Right kidney (tissue), 9 donors: ENCODE measurements at places on chromosomes 4 and X.

DNA sequence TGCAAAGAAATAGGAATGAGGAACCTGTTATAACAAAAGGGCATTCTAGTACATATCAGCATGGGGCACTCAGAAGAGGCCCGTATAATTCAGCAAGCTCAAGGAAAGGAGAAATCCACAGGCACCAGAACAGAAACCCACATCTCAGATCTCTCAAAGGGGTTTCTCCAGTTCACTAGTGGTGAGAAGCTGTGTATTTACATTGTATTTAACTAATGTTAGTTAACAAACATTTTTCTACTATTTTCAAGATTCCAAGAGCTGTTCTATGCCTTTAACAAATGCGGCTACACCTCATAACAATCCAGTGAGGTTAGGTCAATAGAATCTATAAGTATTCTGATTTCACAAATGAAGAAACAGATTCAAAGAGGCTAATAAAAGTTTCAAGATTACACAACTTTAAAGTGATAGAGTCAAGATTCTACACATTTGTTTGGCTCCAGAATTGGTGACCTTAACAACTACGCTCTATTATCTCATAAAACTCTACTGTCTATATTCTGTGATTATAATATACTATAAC lies 77.3 kb downstream of the CXXC4 start:
- no peak for DNase-seq

DNA sequence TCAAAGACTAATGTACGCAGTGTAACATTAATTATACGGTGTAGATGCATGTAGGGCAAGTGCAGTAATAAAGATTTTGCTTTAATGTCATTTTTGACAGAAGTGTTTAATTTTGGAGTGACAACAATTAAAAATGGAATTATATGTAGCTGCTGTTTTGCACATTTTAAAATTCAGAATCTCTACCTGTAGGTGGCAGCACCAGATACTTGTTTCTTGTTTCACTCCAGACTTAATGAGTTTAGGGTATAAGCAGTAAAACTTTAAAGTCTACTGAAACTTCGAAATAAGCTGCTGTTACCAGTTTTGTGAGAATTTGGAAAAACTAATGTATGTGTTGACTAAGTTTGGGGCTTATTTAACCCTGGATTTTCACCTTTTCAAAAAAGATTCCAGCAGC lies 144.9 kb downstream of the POLA1 start:
- no peak for DNase-seq

DNA sequence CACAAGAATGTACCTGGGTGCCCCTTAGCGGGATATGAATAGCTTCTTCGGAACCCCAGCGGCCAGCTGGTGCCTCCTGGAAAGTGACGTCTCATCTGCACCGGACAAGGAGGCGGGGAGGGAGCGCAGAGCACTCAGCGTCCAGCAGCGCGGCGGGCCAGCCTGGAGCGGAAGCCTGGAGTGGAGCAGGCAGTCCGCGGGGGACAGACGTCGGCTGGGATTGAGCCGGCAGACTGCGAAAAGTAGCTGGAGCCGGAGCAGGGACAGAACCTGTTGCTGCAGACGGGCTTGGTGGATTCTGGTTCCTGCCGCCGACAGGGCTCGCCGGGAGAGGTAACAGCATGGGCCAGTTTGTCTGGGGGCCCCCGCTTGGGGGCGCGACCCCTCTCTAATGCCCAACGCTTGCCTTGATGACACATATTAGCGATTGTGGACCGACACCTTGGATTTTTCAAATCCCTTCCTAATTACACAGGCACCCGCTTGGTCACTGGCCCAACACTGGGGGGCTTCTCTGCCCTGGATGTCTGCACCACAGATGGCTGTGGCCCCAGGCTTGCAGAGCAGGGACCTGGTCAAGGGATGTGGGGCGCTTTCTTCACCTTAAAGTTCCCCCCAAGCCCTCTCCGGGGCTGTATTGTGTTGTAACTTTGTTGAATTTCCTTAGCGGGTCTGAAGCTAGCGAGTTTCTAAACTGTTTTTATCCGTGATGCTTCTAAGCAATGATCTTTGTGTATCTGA lies at the start of gene NPFFR2:
TSS of gene NPFFR2 (plus strand) at position 133 of the 741 bp plus-strand sequence. CDS start 96,592 bp downstream, outside the sequence.
- DNase-seq, result peak; percentile 52

DNA sequence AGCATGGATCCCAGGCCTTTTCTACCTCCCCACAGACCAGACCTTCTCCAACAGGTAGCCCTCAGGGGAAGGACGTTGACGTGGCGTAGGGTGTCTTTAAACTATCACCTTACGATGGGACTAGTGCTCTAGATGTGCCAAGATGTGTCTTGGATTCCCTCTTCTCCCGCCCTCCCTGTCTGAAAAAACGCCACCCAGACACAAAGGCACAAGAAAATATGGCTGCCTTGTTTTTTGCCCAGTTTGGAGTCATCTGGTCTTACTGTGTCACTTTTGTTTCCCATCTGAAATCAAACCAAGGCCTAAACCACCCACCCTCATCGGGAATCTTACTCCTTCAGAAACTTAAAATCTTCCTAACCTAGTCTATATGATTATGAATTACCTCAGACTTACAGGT lies 235.4 kb downstream of the OR13H1 start:
- DNase-seq, result no peak

- no peak for DNase-seq
These were observed 30.7 kb downstream of the TSPAN5 start for GRCh38 chr4:98627531-98628257.

DNA sequence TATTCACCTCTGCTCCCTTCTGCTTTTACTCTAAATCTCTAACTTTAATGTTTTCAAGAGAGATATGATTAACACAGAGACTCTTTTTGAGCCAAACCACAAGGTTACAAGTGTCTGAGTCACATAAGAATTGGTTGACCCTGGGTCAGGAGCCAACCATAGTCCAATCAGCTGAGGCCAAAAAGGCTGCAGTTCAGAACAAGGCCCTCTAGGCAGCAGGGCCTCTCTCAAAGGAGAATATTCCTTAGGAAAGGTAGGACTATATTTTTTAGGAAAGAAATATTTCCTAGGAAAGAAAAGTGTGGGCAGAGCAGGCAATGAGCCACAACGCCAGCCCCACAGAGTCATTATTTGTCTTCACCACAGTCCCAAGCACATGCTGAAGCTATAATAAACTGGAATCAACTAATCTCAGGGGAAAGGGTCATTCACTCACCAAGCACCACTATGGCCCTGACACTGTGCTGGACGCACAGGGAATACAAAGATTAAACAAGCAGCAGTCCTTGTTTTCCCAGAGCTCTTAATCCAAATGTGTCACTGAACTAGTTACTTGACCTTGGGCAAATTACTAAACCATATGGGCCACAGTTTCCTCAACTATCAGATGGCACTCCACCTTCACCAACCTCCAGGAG lies 2.2 kb downstream of the ATP8A1 start:
- DNase-seq, result no peak

- DNase-seq, result no peak
These were observed 10.9 kb upstream of the NALF2 start for GRCh38 chrX:69493193-69493592.

DNA sequence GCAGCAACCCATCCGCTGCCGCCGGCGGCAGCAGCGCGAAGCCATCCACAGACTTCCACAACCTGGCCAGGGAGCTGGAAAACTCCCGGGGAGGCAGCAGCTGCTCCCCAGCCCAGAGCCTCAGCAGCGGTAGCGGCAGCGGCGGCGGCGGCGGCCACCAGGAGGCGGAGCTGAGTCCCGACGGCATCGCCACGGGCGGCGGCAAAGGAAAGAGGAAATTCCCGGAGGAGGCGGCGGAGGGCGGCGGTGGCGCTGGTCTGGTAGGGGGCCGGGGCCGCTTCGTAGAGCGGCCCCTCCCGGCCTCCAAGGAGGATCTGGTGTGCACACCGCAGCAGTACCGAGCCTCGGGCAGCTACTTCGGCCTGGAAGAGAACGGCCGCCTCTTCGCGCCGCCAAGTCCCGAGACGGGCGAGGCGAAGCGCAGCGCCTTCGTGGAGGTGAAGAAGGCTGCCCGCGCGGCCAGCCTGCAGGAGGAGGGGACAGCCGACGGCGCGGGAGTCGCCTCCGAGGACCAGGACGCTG lies 4.9 kb downstream of the PRDM8 start:
- DNase-seq, result peak; percentile 91

DNA sequence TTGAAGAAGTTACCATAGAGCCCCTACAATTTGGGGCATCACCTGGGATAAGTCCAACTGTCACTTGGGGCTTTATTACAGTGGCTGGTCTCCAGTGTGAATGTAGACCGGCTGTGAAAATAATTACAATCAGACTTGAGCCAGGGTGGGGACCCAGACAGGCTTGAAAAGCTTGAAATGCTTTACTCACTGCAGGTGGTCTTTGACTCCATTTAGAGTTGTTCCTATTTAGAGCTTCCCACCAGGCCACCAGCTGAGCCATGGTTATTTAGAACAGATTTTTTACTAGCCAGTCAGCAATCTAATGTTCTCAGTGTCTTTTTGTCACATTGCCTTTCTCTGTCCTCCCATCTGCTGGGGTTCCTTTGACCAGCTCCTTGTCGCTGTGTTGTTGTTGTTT lies 5.7 kb downstream of the ARHGAP10 start:
- DNase-seq, result no peak

DNA sequence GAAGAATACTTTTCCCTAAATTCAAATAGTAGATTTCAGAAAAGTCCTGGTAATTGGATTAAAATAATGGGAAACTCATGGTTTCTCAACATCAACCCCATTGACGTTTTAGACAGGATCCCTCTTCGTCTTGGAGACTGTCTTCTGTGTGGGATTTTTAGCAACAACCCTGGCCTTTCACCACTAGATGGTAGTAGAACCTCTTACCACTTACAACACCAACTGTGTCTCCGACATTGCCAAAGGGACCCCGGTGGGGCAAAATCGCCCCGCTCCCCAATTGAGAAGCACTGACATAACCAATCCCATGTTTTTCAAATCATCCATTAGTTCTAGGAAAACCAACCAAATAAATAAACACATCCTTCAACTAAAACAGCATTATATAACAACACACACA lies 16.9 kb upstream of the ANOS1 start:
- no peak for DNase-seq

DNA sequence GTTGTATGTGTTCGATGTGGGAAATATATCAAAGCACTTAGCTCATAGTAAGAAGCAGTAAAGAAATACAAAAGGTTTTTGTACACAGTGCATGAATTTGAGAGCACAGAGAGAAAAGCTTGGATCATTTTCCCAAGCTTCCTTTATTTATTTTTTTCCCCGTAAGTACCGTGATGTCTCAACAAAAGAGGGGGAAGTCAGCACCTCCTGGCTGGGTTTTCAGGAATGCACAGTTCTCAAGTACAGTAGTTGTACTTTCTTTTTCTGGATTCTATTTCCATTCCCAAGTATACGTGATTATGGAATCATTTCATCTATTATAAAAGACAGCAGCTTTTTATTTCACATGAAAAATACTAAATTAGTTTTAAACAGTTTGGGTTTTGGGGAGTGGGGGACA lies 171.5 kb upstream of the EDNRA start:
- DNase-seq, result no peak

DNA sequence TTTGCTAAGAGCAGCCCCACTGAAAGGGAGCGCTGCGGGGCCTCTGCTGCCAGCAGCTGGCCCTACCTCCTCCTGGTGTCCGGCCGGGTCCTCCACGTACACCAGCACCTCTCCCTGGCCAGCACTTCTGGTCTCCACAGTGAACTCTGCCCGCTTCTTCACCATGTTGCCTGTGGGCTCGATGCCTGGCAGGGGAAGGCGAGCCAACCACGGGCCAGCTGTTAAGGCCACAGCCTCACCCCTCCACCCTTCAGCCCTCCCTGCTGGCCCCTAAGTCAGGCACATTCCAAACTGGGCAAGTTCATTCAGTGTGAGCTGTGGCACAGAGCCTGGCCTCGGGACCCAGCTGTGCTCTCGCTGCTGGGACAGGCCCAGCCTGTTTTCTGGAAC lies 7.8 kb downstream of the FLNA start:
- no peak for DNase-seq

DNA sequence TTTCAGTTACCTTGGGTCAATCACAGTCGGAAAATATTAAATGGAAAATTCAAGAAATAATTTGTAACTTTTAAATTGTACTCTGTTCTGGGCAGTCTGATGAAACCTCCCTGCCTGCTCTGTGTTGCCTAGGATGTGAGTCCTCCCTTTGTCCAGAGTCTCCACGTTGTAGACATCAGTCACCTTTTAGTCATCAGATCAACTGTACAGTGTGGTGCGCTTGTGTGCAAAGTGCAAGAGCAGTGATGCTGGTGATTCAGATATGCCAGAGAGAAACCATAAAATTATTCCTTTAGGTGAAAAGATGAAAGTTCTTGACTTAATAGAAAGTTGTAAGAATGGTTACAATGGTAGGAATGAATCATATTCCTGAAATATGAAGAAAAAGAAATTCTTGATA lies 1.4 kb downstream of the SPATA4 start:
- DNase-seq, result no peak

DNA sequence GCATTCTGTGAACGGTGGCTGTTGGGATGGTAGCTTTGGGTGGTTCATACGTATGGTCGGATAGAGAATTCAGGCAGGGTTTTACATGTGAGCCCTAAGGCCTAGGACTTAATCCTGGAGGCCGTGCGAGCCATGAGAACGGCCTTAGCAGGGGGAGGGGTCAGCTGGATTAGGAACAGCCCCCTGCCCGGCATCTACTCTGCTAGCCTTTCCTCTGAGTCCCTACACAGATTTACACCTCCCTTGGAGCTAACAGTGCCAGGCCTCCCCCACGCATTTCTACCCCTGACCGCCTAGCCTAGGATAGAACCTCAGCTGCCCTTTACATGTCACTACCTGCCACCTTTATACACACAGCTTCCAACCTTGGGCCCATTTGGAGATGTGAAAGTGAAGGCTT lies 7.1 kb downstream of the PRAF2 start:
- no peak for DNase-seq

DNA sequence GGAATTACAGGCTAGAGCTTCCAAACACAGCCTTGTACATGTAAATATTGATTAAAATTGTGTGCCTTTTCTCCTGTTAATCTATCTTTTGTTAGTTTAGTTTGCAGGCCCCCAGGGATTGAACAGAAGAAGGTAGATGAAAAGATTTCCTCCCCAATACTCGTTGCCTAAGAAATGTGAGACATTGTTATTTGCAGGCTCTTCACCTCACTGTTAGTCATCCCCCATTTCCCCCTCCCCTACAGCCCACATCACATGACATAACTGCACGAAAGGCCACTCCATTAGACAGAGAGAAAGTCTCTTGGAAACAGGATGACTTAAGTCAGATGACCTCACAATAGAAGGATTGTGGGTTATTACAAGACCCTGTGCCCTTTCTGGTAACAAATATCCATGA lies 13.3 kb upstream of the MID1 start:
- no peak for DNase-seq

DNA sequence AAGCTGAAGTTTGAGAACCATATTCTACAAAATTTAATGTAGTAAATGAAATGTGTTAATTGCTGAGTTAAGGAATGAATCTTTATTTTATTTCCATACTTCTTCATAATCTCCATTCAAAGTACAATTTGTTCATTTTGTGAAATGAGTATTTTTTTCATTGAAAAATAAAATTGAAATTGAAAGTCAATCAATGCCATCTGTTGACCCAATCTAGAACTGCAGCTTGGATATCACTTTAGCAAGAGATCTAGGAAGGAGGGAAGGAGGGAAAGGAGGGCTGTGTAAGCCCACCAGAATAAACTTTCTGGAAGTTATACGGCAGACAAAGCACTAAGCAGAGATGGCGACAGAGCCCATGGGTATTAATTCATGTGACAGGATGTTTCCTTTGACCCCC lies 128.4 kb downstream of the ZMAT1 start:
- no peak for DNase-seq

- DNase-seq, result peak; percentile 8
These were observed 3.2 kb upstream of the POU3F4 start for GRCh38 chrX:83504721-83505479.
